Bladder microvascular endothelial cell (primary cell): ENCODE measurements at places on chromosomes 2 and 18. TPM values are rescaled to one million over a fixed set of nuclear protein-coding genes. Genes with fewer than 3 reads are reported as not detected.

Gene HOXD13
- total RNA-seq: not detected in 2 replicates

Gene GYPC
- 71.7 and 275 TPM in 2 replicates for total RNA-seq

Gene TLX2
- not detected in 2 replicates for total RNA-seq

Gene GALNT5
- total RNA-seq: under 0.01 and 0.06 TPM in 2 replicates

Gene KYNU
- 0.06 and 1.1 TPM in 2 replicates for total RNA-seq
